GM18507 (cell line): ENCODE measurements at places on chromosomes 4 and X.
A peak's percentile ranks its signal among the peaks of the same experiment; 100 is the strongest.

- no peak for DNase-seq
These were observed 151.9 kb upstream of the ANK2 start for GRCh38 chr4:112897543-112897942.

GRCh38 chr4:96305030-96305429, 465.1 kb downstream of the PDHA2 start:
- DNase-seq, result no peak

- DNase-seq, result no peak
These were observed 89.3 kb upstream of the NKX1-1 start for GRCh38 chr4:1495416-1496115.

GRCh38 chr4:85818700-85819099, 343.8 kb downstream of the ARHGAP24 start:
- no peak for DNase-seq

- DNase-seq, result no peak
These were observed 230.4 kb downstream of the EDA2R start for GRCh38 chrX:66408507-66408906.

DNA sequence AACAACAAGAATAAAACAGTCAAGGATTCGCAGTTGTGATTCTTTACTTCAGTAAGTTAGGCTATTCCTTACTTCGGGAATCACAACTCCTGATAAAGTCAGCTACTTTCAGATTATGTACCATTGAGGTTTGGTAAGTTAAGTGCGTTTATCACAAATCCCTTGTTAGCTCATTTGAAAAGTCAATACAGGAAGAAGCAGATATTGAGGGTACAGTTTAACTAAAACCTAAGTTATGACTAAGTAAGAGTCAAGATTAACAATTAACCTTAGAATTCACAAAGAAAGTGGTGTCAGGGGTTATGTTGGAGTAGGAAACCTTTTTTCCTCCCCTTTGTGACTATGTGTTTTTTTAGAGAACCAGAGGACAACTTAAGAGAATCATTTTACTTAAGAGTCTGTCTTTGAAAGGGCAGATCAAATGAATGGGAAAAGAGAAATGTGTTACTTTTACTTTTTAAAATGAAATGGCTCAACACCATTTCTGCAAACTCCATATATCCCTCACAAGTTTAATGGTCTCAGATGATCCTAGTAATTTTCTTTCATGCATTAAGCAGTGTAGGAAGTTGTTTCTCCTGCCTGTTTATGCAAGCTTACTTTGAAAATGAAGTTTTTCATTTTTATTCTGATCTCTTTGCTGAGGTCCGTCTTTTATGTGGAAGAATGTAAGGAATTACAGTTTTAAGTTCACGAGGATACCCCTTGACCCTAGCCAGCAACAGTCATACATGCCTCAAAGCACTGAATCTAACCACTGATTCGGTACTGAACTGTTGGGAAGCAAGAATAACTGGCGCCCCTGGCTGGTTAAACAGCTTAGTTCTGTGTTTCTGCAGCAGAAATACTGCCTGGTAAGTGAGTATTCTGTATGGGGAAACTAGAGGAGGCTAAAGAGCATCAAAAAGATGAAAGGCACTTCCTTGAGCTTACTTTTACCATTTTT, 211.7 kb downstream of the SLC4A4 start:
- DNase-seq, result no peak

- no peak for DNase-seq
These were observed 27.8 kb downstream of the RASL11B start for GRCh38 chr4:52889778-52890520.

- no peak for DNase-seq
These were observed 30.3 kb downstream of the CXCL13 start for GRCh38 chr4:77635876-77636275.

DNA sequence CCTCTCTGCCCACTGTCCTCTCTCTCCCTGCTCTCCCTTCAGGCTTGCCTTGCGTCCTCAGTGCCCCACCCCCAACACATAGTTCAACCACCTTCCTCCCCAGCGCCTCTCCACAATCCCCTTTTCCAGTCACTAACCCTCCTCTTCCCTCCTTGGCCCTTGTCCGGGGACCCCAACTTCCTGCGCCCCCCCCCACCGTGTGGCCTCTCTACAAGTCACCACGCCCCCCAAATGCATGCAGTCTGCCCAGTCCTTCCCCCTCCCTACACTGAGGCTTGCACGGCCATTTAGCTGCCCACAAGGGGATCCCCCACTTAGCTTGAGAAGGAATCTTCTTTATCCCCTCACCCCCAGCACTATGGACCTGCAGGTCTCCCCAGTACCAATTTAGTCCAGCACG, 569 bp downstream of the CXCR3 start:
- DNase-seq, result no peak

GRCh38 chr4:25308306-25308705, 4.3 kb upstream of the ZCCHC4 start:
- DNase-seq, result no peak

GRCh38 chr4:84498935-84499623, at the start of gene NKX6-1:
TSS of gene NKX6-1 (minus strand) at chr4:84499292. CDS start at chr4:84498228, 1,064 bp downstream.
- DNase-seq, result no peak

DNA sequence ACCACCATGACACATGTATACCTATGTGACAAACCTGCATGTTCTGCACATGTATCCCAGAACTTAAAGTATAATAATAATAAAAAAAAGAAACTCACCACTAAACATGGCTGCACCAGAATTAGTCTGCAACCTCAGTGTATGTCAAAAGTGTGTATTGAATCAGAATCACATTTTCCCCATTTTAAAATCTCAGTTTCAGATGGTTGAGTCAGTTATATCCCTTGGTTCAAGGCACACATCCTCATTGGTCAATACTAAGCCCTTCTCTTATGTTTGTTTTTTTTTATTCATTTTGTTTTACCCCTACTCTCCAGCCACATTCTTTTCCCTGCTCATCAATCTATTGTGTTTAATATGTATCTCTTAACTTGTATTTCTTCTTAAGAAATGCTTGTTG, 57.8 kb upstream of the ANXA3 start:
- no peak for DNase-seq

GRCh38 chr4:83125738-83126141, 11.2 kb upstream of the PLAC8 start:
- no peak for DNase-seq

- no peak for DNase-seq
These were observed 12.8 kb downstream of the SCARB2 start for GRCh38 chr4:76200771-76201231.

GRCh38 chr4:149523039-149523438, 292.6 kb downstream of the IQCM start:
- no peak for DNase-seq

DNA sequence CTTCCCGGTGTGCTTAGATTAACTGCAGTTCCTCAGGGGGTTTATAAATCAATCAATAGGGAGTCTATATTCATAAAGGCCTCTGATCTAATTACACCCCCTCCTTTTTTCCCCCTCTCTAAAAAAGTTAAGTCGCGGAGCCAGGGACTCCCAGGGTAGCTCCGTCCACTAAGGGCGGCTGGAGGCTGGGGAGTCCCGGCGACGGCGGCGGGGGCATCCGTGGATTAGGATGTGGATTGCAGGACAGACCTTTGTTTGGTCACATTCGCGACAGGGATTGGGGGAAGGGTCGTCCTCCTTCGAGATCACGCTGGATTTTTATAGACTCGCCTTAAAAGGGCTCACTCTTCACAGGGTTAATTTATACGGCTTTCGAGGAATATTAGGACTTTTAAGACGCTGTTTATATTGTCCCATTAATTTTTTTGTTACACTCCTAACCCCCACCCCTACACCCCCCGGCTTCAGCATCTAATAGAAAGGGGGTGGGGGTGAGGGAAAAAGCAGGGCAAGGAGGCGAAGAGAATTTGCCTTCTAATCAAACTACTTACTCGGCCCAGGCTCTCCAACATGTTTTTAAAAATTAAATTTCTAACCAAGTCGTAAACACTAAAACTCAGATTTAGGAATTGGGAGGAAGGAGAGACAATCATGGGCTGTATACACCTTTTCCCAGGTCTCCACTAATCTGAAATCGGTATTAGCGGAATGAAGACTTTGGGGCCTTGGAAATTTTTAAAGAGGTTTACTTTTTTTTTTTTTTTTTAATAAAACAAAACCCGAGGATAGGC, 8.5 kb downstream of the PITX2 start:
- DNase-seq, result no peak

DNA sequence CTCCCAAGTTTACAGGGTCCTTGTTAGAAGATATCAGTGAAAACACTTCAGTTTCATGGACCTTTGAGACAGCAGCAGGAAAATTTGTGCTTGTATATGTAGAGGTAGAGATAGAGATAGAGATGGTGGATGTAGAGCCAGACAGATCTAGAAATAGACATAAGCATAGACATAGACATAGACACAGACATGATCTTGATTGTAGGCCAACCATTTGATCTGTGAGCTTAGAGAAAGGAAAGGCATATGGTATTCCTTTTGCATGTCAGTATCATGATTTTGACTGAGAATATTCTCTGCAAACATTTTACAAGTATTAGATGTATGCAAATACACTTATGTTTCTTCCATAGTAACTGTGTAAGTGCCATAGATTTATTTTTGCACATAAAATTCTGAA, 65.0 kb downstream of the PRKG2 start:
- no peak for DNase-seq

- peak; percentile 48 for DNase-seq
These were observed 4.9 kb downstream of the PRDM8 start for GRCh38 chr4:80202190-80202711.

- DNase-seq, result no peak
These were observed 663 bp upstream of the USP53 start for GRCh38 chr4:119211867-119212233.

GRCh38 chrX:77003956-77004355, 443.2 kb upstream of the FGF16 start:
- no peak for DNase-seq

DNA sequence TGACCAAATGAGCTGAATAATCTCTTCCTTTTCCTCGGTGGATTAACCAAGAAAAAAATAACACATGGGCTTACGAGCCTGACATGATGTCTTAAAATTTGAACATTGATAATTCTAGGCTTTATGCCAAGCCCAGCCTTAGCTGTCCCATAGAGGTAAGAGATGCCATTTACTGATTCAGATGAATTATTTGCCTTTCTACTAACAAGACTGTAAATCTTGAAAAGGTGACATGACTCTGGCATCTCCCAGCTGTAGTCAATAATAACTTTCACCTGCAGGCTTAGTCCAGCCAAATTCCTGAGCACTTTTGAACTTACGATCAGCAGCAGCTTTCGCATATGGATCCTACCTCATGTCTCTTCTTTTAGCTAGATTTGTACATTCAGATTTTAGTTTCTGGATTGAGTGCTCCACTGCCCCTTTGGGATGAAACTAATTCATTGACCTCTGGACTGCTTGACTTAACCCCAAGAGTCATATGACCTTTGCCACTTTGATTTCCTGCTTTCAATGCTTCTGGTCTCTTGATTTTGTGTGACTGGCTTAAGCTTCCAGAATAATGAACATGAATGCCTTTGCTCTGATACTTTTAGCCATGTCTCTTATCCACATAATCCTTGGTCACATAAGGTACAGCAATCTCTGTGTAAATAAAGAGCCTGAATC, 876.4 kb upstream of the SLIT2 start:
- no peak for DNase-seq

- DNase-seq, result no peak
These were observed 13.2 kb downstream of the GALNT7 start for GRCh38 chr4:173181848-173182247.

GRCh38 chrX:16822723-16823122, 36.5 kb downstream of the TXLNG start:
- DNase-seq, result no peak

- DNase-seq, result no peak
These were observed 56.9 kb downstream of the CPLX1 start for GRCh38 chr4:768995-769394.

GRCh38 chrX:12327836-12328235, 189.6 kb downstream of the FRMPD4 start:
- no peak for DNase-seq

DNA sequence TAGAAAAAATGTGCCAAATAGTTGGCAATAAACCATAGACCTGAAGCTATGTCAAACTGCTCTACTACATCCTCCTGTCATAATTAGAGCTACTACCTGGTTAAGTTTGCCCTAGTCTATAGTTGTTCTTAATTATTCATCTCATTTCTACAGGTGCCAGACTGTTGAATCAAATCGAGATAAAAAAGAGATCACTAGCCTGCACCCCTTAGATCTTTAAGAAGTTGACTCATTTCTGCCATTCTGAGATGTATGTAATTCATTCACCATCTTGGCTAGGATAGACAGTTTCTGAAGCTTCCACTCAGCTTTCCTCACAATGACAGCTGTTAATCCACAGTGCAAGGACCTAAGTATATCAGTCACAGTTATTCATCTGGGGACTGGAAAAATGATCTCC, 452.1 kb upstream of the BOD1L1 start:
- no peak for DNase-seq

GRCh38 chr4:110005461-110006056, 92.9 kb downstream of the EGF start:
- peak; percentile 43 for DNase-seq

DNA sequence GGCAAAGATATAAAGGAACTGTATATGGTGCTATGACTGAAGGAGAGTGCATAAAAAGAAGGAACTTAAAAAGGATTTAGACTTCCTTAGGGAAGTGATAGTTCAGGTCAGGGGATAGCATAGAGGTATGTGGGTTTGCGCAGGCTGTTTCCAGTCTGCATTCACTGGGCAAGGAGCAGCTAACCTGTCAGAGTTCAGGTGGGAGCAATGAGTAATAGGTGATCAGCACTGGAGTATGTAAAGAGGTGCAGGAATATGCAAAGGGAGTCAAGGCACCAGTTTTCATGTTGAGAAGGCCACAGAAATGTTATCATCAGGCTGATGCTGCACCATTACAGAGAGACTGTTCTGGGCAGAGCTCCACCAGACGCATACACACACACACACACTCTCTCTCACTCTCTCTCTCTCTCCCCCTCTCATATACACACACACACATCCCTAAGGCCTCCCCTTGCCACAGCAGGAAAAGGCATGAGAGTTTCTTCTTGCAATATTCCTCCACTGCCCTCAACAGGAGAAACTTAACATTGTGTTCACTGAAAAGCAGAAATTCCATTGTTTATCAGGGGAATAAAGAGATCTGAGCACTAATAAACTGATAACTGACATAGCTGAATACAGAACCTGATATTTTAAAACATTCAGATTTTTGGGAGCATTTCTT, 256.4 kb upstream of the GRID2 start:
- no peak for DNase-seq

DNA sequence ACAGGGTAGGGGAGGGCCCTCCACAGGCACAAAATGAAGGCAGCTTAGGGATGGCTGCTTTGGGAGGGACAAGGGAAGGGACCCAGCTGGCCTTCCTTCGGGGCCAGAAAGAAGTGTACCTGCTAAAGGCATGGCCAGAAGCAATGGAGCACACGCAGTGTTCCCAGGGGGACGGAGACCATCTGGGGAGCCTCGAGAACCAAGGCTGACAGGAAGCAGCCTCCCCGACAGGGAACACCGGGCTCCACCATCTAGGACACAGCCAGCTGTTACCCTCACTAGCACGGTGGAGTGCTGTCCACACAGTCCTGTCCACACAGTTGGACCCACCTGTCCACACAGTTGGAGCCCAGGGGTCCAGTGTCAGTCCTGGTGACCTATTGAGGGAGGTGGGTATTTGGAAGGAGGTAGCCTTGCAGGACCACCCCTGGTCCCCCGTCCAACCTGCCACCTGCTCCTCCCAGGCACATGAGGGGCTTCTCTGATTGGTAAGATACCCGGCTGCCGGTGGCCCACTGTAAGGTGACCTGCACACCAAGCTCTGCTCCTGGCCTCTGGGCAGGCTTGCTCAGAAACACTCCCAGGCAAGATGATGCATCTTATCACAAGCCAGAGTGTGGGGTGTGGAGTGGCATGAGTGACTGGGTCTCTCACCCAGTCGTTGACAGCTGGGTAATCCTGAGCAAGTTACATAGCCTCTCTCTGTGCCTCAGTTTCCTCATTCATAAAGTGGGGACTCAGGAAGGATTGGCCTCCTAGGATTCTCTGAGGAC, 20.5 kb upstream of the AFAP1 start:
- no peak for DNase-seq
